ENCODE measurements at places on chromosomes 2 and 18.

DNA sequence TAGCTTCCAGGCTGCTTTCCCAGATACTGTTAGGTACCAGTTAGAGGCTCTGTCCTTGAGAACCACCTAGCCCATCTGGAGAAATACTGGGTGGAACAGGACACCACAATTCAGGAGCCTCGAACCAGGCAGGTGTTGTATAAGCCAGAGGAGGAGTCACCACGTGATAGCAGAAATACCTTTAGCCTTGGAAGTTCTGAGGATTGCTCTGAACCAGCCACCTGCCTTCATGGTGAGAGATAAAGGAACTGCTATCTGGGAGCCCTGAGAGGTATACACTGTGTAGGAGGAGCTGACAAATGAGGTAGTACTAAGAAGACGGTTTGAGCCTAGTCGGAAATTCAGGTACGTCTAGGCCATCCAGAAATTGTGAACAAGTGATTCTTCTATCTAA lies 7.6 kb upstream of the GPBAR1 start:
- DNase-seq, result no peak

DNA sequence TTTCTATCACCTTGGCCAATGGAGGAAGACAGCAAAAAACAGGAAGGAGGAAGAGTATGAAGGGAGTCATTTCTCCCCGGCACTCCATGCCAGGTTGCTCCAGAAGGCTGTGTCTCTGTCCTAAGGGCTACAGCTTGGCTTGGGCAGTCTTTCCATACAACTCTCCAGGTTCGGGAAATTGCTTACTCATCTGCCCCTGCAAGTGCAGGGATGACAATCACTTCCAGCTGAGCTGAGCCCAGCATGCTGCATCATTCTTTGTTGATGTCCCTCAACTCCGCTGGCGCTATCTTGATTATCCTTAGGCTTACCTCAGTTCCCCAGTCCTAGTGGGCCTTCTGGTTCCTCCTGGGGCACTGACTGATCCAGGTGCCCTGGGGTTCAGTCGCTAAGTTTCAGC lies 86.9 kb upstream of the COPS8 start:
- DNase-seq, result no peak

DNA sequence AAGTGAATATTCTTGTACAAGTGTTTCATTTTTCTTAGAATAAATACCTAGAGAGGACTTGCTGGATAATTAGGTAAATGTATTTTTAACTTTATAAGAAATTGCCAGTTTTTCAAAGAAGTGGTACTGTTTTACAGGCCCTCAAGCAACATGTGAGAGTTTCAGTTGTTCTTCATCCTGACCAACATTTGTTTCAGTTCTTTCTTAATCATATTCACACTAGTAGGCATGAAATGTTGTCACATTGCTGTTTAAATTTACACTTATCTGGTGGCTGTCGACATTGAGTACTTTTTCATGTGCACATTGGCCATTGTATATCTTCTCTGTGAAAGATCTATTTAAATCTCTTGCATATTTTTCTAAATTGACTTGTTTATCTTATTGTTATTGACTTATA lies 178.1 kb downstream of the ACOXL start:
- DNase-seq, result no peak

DNA sequence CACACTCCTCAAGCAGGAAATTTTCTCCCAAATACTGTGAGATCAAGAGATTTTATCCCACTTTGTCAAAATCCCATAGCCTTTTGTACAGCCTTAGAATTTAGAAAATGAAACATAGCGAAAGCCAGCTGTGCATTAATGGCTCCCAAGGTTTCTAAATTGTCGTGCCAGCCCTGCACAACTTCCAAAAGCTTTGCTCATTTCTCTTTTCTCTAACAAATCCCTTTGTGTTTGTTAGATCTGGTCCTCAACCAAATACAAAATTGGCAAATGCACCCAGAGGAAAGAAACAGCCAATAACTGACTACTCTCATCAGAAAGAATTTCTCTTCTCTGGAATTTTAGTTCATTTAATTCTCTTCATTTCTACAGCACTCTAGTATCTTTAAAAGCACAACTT lies 361.1 kb downstream of the INSIG2 start:
- DNase-seq, result no peak

DNA sequence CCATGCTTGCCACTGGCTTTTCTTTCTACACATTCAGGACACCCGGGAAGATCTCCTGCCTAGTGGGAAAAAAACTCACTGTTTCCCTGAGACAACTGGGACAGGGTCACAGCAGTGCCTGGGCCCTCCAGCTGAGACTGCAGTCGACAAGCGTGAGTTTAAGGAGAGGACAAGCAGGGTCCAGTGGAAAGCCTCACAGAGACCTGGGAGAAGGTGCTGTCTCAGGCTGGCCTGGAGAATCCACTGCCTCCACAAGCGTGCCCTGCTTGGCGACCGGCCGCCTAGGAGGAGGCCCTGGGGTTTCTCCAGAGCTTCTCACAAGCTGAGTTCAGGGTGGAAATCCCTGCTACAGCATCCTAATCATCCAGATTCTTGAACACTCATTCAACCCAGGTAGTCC lies 519.6 kb upstream of the RAB6C start:
- DNase-seq, result no peak

GRCh38 chr2:219596954-219597551 lies 604 bp upstream of the STK11IP start:
- DNase-seq, result no peak

- DNase-seq, result no peak
These were observed 47.0 kb downstream of the REV1 start for GRCh38 chr2:99442837-99443236.

DNA sequence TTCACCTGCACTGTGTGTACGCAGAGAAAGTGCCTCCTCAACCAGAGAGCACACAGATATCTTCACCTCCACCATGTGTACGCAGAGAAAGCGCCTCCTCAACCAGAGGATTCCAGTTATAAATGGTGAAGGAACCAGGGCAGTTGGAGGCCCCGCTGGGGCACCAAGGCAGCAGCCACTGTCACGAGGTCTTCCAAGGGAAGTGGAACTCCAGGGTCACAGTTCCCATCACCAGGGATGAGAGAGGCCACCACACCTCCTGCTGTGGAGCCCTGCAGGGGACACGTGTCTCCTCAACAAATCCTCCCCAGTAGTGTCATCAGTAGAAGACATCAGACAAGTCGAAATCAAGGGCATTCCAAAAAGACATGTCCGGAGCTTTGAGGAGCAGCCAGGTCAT lies 28.2 kb upstream of the NFATC1 start:
- no peak for DNase-seq

GRCh38 chr2:230657462-230657861 lies 55.2 kb upstream of the CAB39 start:
- DNase-seq, result no peak

DNA sequence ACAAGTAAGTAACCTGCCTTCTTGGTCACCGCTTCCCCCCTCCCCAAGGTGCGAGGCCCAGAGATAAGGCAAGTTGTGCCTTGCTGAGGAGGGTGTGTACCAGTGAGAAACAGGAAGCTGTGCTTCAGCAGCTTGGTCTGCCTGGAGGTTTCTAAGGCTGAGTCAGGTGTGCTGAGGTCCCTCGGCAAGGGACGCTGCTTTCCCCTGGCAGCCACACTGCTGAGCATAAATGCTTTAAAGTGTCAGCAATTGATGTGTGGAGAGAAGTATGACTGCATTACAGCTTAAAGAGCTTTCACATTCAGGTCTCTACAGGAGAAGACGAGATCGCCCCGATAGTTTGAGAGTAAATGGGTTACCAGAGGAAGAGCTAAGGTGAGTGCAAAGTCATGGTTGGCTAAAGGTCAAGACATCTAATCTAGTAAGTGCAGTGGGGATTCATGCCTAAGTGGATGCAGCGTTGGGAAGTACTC lies 86.9 kb downstream of the LIMS1 start:
- peak; percentile 40 for DNase-seq

DNA sequence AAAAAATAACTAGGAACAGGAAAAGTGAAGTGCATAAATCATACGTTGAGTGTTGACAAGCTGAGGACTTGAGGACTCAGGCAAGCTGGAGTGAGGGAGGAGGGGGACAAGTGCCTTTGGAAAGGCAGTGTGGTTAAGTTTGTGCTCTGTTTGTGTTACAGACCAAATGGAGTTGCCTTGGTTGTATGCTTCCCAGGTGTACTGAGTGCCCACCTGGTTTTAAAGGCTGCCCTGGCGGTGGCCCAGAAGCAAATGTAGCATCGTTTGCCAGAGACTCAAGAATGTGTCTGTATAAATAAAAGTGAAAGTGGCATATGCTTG lies 240.9 kb downstream of the PRKCE start:
- DNase-seq, result no peak

DNA sequence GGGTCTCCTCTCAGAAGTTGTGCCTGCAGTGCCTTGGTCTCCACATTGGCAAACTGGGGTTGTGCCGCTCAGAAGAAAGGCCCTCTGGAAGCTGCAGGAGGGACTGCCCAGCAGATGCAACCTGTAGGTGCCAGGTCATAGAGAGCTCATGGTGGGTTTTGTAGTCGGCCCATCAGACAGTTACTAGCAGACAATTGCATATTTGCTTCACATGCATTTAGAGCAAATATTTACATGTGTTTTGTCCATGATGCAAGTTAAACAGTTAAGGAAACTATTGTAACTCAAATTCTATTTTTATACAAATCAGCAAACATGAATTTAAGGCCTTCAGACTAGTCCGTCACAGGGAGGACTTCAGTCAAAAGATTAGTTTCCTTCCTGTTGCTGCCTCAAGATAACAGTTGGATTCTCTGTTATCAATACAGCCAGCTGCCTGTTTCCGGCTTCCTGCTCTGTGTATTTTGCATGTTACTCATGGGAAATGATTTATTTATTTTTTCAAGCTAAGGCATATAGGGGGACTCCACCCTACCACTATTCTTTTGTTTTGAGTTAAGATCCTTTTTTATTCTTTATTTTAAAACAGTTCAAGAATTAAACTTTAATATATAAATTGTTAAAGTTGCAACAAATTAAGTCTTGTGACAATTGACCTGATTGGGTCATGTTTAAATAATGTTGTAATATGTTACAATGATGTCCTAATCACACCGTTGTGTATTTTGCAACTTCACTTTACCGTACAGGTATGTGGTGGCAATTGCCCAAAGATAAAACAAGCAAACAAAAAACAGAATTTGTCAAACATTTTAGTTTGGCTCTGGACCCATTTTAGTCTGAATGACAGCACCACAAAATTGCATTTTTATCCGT lies 133.5 kb downstream of the SPTBN1 start:
- DNase-seq, result no peak

DNA sequence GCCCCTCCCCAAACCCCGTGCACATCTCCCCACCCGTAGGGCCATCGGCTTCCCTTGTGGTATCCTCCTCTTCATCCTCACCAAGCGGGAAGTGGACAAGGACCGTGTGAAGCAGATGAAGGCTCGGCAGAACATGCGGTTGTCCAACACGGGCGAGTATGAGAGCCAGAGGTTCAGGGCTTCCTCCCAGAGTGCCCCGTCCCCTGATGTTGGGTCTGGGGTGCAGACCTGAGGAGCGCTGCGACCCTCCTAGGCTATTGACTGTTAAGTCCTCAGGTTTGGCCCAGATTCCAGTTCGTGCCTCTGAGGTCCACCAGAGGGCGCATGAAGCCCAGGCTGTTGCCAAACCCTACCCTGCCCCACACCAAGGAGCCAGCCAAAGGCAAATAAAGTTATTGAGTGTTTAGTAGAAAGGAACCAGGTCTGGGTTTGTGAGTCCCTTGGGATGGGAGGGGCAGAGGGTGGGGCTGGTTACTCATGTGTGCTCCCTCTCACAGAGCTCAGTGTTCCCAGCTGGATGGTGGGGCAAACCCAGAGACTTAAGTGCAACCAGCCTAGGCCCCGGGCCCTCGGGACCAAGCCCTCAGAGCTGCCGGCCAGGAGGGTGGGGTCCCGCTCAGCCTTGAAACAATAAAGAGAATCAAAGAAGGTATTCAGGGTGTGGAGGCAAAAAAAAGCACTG lies 2.4 kb downstream of the PNKD start:
- peak; percentile 78 for DNase-seq

DNA sequence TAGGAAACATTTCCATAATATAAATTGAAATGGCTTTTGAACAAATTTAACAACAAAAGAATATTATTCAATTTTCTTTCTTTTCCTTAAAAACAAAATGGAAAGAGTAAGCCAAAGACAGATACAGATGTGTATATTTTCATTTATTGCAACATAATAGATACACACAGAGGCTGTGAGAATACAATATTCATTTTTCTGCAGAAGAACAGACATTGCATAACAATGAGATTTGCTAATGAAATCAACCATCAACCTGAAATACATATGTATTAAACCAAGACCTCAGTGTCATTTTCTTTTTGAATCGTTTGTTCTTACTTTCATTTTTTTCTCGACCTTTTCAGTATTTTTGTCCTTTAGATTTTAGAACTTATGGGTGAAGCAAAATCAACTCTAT lies 95.1 kb downstream of the BAZ2B start:
- no peak for DNase-seq

GRCh38 chr2:146024212-146024743 lies 1504.4 kb upstream of the ZEB2 start:
- no peak for DNase-seq

DNA sequence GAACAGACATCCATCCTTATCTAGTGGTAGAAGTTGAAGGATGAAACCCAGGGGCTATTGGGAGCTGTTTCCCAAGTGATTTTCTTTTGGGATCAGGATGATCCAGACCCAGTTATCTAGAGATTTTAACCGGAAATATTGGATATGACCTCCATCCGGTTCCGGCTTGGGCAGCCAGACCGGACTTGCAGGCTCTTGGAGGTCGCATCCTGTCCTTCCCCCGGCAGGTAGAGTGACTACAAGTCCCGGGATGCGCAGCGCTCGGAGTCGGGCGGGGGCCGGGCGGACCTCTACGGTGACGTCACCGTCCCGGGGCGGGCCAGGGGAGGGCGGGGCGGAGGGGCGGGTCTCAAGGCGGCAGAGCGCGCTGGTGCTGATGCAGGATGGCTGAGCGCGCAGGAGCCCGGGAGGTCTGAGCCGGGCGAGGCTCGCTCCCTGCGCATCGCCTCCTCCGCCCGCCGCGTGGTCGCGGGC lies at the start of gene KIF5C:
Gene KIF5C, plus strand, starts transcription at position 360 of the 474 bp plus-strand sequence. CDS start 391 bp downstream, outside the sequence.
- peak; percentile 97 for DNase-seq

DNA sequence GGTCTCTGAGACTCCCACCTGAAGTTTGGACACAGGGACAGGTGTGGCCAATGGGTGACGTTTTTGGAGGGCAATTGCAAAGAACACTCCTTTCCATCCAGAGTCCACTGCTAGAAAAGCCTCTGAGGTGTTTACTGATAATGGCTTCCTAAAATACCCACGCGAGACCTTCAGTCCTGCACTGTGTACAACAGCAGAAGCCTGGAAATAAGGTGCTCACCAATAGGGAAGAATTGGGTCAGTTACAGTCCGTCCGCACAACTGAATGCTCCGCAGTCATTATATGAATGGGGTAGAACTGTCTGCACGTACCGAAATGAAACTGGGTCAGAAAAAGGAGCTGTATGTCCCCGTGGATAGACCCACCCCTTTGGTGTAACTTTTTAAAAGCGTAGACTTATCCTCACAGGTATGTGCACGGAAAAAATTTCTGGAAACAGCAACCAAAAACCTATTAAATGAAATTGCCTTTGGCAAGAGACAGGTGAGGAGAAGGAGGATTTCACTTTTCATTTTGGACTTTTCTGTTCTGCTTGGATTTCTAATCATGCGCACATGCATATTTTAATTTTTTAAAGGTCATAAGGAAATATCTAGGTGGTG lies 29.4 kb downstream of the SDC1 start:
- no peak for DNase-seq

- no peak for DNase-seq
These were observed 1.3 kb upstream of the ALPI start for GRCh38 chr2:232454630-232455029.

- peak; percentile 26 for DNase-seq
These were observed 64.9 kb downstream of the DNMT3A start for GRCh38 chr2:25276569-25277465.

- DNase-seq, result no peak
These were observed 45.1 kb upstream of the CD226 start for GRCh38 chr18:69992776-69993175.

- no peak for DNase-seq
These were observed 517 bp downstream of the GCFC2 start for GRCh38 chr2:75710220-75710576.

Data from HEK293T (cell line).